COR-L47 (cell line): ENCODE measurements at places on chromosomes 2 and 18.

GRCh38 chr2:233836359-233836758 is 18.0 kb downstream of the HJURP start:
- DNase-seq: no peak

GRCh38 chr2:175234650-175235049 is 53.1 kb upstream of the ATP5MC3 start:
- no peak for DNase-seq

- no peak for DNase-seq
Observed at GRCh38 chr2:3682811-3683210, 20.6 kb upstream of the DCDC2C start.

DNA sequence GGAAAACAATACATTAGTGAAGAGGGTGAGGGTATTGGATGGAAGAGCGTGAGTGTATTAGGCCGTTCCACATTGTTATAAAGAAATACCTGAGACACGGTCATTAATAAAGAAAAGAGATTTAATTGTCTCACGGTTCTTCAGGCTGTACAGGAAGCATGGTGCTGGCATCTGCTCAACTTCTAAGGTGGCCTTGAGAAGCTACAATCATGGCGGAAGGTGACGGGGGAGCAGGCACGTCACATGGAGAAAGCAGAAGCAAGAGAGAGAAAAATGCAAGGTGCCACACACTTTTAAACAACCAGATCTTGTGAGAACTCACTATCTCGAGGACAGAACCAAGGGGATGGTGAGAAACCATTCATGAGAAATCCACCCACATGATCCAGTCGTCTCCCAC is 18.2 kb downstream of the HPCAL1 start:
- no peak for DNase-seq

DNA sequence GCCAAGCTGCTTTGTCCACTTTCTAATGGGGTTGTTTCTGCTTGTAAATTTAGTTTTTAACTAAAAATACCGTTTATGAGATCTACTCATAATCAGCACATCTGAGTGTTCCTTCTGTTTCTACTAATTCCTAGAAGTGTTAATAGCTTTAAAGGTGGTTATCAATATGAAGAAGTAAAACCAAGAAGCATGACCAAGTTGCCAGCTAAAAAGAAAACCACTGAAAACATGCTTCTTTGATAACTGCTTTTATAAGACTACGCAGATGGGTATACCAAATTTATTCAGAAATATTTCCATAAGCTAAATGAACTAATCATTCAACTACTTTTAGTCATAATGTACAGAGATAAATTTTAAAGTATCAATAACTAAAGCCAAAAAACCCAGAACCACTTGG is 101.8 kb downstream of the C2orf74 start:
- DNase-seq: no peak

- no peak for DNase-seq
Observed at GRCh38 chr2:20501974-20502373, 55.1 kb downstream of the RHOB start.

DNA sequence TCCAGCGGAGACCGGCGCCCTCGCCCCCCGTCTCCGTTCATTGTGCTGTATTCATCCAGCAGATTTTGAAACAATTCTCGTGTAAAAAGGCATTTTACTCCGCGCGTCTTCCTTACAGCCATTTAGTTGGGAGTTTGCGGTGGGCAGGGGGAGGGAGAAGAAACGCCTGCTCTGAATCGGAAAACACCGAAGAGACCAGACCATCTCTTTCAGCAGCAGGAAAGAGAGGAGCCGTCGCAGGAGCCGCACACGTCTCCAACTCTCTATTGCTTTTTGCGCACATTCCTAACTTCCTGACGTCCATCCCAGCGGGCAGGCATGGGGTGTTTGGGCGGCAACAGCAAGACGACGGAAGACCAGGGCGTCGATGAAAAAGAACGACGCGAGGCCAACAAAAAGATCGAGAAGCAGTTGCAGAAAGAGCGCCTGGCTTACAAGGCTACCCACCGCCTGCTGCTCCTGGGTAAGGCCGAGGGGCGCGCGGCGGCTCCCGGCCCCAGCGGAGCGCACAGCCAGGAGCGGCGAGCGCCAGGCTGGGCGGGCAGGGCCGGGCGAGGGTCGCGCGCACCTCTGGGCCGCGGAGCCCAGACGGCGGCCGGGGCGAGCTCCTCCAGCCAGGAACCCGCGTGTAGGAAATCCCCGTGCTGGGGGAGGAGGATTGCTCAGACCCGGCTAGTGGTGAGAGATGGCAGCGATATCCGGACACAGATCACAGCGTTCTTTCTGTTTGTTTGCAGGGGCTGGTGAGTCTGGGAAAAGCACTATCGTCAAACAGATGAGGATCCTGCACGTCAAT is 63.2 kb downstream of the GNAL start:
- DNase-seq: no peak

- no peak for DNase-seq
Observed at GRCh38 chr18:79819064-79819967, 21.6 kb downstream of the KCNG2 start.

- DNase-seq: peak; percentile 51
Observed at GRCh38 chr18:21194871-21195771, 46.9 kb upstream of the GREB1L start.

DNA sequence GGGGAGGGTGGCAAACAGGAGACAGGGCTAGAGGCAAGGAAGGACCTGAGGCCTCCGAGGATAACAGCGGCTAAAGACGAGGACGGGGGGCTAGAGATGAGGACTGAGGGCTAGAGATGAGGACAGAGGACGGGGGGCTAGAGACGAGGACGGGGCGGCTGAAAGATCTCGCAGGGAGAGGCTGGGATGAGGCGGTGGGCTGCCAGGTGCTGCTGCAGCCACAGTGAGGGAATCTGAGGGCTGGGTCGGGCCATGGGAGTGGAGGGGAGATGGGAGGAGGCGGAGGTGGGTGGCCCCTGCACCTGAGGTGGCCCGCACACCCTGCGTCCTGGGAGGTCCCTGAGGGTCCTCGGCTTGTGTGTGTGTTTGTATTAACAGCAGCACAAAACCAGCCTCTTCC is 350.2 kb upstream of the SALL3 start:
- DNase-seq: no peak

DNA sequence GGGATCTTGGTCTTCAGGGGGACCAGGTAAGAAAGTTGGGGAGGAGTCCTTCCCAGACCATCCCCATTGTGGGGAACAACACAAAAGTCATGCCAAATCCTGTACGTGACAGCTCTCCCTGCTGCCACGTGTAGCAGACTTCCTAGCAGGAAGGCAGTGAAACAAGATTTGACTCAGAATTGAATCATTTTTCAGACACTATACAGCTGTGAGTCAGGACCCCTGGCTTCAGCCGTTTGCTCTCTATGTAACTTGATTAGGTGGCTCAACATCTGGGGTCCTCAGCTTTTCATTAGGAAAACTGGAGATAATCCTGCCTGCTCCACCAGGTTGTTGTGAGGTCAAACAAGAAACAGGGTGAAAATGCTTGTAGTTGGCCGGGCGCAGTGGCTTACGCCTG is 32.9 kb upstream of the PDCL3 start:
- DNase-seq: no peak

- DNase-seq: no peak
Observed at GRCh38 chr2:167289651-167290410, 401.6 kb downstream of the XIRP2 start.

DNA sequence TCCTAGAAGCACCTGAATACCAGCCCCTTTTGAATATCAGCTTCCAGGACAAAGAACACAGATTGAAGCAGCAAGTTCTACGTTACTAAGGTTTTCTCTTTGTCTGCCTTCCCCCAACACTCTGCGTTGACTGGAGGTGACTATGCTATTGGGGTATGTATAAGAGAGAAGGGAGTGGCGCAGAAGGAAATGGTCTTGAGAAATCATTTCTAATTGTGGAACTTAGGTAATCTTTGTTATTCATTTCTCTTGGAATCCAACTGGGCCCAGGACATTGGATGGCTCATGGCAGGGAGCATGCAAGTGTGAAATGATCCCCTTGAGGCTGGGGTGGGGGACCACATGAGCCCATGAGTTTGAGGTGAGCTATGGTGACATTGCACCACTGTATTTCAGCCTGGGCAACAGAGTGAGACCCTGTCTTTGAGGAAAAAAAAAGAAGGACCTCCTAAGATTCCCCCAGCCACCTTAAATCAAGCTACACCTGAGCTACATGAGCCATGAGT is 29.7 kb downstream of the XDH start:
- DNase-seq: no peak

DNA sequence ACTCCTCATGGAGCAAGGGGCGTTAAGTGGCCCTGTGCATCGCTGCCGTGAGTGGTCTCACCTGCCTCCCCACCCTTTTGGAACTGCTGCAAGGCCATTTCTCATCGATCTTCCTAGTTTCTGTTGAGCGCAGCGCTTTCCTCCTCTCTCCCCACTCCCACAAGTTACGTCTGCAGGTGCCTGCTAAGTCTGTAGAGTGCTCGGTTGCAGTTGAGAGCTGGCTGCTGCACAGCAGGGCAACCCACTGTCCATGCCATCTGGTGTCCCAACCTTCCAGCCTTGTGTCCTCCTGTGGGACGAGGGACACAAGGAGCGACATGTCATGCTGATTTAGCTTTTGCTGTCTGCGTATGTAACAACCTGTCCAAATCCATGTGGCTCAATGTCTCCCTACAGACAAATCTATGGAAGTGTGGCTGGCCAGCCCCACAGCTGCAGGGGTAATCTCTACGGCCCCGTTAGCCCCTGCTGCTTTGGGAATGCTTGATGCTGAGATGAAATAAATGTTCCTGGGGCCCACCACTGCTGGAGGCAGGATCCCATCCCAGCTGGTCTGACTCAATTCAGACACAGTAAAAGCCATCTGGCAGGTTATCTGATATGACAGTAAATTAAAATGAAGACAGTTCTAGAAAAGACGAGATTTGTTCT is 68.1 kb upstream of the TCF7L1 start:
- DNase-seq: no peak

DNA sequence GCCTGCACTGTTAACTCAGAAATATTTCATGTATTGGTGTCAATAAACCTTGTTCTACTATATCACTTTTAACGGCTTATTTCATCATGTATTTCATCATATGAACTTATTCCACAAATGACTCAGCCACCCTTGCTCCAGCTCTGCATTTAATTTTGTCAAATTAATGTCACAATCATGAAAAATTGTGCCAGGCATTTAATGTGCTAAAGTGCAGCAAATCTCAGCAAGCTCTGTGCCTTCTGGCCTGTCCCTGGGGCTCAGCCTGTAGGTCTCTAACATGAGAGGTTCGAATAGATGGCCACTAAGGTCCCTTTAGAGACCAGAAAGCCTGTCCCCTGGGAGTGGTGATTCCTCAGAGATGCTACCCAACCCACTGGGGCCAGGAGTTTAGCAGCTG is 28.6 kb downstream of the BOD1L2 start:
- no peak for DNase-seq

GRCh38 chr2:44392338-44392943 is 30.7 kb downstream of the CAMKMT start:
- peak; percentile 62 for DNase-seq

- no peak for DNase-seq
Observed at GRCh38 chr2:21267232-21267835, 143.6 kb downstream of the TDRD15 start.

DNA sequence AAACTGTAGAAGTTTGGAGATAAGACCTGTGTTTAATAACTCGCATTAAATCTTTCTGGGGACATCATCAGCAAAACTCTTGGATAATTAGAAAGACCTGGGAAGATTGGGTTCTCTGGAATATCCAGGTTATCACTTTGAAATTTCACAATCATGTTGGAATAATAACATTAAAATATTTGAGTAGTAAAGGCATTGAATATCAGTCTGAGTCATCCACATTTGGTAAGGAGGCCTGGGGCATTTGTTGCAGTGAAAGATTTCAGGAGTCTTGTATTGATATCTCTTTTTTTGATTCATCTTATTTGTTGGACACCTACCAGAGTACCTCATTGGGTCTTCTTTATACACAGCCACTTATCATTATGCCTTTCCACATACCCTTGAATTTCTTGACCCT is 95.9 kb downstream of the EPB41L5 start:
- no peak for DNase-seq

DNA sequence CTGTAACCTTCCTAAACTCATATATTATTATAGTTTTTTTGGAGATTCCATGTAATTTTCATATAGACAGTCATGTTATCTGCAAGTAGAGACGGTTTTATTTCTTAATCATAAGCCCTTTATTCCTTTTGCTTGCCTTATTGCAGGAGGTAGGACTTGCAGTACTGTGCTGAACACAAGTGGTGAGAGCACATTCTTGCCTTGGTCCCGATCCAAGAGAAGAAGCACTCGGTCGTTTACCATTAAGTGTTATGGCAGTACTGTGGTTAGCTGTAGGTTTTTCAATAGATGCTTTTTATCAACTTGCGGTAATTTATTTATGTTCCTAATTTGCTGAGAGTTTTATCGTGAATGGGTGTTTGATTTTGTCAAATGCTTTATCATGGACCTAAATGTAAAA is 305.7 kb downstream of the DYSF start:
- no peak for DNase-seq

DNA sequence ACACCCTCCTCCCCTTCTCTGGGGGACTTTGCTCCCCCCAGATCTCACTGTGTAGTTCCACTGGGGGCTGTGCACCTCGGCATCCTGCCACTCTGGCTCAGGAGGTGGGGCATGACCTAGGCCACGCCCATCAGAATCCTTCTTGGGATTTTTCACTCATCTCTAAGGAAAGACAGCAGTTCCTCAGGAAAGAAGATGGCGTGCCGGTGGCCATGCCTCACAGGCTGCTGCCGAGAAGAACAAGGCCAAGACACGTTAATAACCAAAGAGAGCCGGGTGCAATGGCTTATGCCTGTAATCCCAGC is 3.2 kb downstream of the NMUR1 start:
- no peak for DNase-seq
